ENCODE measurements at places on chromosomes 2 and 18. TPM values are rescaled to one million over a fixed set of nuclear protein-coding genes. Genes with fewer than 3 reads are reported as not detected.

Gene EVA1A
- total RNA-seq, result 21.4 TPM

Gene ASPRV1
- total RNA-seq, result not detected

Gene FOXI3
- not detected for total RNA-seq

Gene NXPH2
- total RNA-seq, result not detected

Gene LOXHD1
- total RNA-seq, result not detected

Gene NEDD4L
- 18.1 TPM for total RNA-seq

Gene TTR
- not detected for total RNA-seq

Gene KLHL30
- total RNA-seq, result 0.96 TPM

Gene MZT2B
- 157 TPM for total RNA-seq

Gene ABCG8
- not detected for total RNA-seq

Gene HOXD8
- total RNA-seq, result 0.58 TPM

Gene CCT4
- 205 TPM for total RNA-seq

GRCh38 chr2:165163761-165164160, 40.1 kb downstream of the SCN3A start:
- no peak for DNase-seq

GRCh38 chr18:28163201-28163775, 13.6 kb downstream of the CDH2 start:
- no peak for DNase-seq

DNA sequence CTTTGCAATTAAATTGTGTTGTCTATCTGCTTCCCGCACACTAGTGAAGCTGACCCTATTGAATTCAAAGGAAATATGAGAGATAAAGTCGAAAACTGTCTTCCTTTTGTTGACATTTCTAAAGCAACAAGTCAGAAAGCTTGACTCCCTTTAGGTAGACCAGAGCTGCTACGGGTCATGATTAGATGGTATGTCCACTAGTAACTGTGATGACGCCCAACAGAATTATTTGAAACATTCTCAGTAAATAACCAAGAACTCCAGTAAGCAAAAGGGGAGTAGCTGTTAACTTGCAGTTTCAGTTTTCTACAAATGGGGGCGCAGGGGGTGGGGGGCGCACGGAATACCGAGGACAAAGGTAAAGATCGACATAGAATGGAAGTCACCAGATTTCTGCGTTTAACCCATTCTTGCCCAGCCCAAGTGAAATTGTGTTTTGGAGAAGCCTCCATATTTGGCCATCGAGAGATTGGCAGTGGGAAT, 56.4 kb downstream of the CRIM1 start:
- DNase-seq, result no peak

- DNase-seq, result no peak
These were observed 45.2 kb downstream of the FAM117B start for GRCh38 chr2:202679980-202680379.

DNA sequence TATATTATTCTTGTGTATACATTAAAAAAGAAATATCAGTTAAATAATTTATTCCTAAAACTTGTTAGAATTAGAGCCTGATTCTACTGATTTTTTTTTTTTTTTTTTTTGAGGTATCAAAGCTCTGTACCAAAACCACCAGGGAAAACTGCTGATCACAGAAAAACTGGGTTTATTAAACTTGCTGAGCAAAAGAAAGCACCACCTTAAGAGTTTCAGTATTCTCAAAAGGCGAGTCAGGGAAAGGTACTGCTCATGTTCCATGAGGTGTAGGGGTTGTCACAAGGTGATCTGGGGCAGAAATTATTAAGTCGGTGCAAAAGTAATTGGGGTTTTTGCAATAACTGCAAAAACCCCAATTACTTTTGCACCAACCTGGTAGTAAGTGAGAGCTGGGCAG, 51.7 kb upstream of the KLF7 start:
- no peak for DNase-seq

GRCh38 chr2:65358678-65359400, 73.6 kb downstream of the SPRED2 start:
- DNase-seq, result peak; percentile 32

DNA sequence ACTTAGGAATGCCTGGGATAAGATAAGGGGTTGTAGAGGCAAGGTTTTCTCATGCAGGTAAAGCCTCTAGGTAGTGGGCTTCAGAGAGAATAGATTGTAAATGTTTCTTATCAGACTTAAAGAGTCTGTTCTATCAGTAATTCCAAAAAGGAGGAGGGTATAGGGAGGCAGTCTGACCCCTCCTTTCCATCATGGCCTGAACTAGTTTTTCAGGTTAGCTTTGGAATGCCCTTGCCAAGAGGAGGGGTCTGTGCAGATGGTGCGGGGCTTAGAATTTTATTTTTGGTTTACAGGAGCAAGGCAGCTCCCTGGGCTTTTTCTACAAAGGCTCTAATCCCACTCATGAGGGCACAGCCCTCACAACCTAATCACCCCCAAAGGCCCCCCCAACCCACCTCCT, 135.0 kb downstream of the B3GNT2 start:
- no peak for DNase-seq

GRCh38 chr2:241820625-241821384, 11.8 kb downstream of the NEU4 start:
- DNase-seq, result no peak

GRCh38 chr2:122421775-122422174, 666.3 kb downstream of the TSN start:
- no peak for DNase-seq

DNA sequence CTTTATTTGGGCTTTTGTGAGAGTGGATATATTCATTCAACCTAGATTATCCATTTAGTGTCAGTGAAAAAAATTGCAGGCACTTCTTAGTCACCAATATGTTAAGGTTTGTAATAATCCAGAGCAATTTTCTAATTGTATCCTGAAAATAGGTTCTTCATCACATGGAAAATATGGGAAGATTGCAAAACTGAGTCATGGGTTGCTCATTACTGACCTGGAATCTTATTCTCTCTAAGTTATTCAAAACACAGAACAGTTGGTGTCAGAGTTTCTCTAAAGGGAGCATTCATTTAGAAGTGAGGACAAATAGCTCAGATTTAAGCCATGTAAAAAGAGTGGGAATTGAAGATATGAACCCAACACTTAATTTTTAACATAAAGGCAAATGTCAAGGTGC, 181.3 kb downstream of the IKZF2 start:
- DNase-seq, result peak; percentile 62

GRCh38 chr2:202034249-202035088, 814 bp downstream of the FZD7 start:
- DNase-seq, result peak; percentile 36

DNA sequence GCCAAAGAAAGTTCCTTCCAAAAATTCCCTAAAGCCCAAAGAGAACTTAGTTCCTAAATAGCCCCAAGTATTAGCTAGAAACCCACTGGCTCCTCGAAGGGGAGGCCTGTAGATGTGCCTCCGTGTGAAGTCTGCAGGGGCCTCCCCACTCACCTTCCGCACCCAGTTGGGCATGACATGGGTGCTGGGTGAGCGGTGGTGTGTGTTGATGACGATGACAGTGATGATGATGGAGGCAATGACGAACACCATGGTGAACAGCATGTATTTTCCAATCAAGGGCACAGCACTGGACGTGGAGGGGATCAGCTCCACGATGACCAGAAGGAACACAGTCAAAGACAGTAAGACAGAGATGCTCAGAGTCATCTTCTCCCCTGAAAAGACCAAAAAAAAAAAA, 14.5 kb downstream of the CHRNA1 start:
- DNase-seq, result no peak

GRCh38 chr18:49626842-49627467, 65.1 kb downstream of the LIPG start:
- DNase-seq, result no peak
